ENCODE measurements at places on chromosomes 5 and 9.

DNA sequence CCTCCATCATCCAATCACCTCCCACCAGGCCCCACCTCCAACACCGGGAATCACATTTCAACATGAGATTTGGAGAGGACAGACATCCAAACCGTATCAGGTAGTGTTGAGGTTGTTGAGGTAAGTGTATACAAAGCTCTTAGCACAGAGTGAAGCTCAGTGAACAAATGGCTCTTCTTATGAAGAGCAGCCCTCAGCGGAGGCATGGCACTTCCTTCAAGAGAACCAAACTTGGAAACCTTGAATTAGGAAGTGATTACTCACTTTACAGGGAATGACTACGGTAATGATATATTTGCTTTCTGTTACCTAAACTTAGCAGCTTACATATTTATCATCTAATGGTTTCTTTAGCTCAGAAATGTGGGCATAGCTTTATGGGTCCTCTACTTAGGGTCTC is 92.8 kb downstream of the IQGAP2 start:
- no peak for DNase-seq

DNA sequence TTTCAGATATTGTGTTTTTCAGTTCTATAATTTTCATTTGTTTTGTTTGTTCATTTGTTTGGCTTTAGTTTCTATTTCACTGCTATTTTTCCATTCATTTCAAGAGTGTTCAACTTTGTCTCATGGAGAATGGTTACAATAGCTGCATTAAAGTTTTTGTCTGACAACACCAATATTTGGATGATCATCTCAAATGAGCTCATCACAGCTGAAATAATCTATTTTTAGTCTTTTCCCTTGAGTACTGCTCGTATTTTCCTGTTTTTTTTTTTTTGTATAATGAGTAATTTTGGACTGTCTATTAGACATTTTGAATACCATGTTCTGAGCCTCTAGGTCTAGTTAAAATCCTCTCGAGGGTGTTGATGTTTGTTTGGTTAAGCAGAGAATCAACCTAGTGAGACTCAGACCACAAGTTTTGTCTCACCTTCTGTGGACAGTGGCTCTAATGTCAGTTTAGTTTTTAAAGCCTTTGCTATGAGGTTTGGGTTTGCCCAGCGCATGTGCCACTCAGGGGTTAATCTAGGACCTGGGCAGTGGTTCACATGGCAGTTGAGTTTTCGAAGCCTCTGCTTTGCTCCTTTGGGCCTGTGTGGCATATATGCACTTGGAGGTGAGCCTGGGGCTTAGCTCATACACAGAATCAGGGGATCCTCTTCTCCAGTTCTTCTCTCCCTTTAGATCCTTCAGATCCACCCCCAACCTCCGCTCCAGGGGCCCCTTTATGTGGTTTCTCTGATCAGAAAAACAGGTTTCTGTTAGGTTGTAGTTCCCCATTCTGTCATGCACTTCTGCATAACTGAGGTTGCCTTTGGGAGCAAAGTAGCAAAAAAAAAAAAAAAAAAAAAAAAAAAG is 79.8 kb downstream of the ARSB start:
- peak; percentile 19 for DNase-seq

DNA sequence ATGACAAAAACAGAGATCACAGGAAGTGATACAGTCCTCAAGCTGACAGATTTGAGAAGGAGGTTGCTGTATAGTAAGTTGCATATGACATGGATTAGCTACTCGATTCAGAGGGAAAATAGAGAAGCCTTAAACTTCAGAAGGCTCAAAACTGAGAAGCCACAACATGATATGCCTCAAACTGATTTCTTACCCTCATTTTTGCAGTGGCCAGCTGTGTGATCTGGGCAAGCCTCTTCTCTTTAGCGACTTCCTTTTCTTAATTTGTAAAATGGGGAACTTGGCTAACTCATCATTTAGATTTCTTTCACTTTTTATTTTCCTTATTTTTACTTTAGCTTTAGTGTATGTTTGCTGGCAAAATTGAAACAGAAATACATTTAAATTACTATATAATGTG is 421.1 kb downstream of the KIF4B start:
- no peak for DNase-seq

DNA sequence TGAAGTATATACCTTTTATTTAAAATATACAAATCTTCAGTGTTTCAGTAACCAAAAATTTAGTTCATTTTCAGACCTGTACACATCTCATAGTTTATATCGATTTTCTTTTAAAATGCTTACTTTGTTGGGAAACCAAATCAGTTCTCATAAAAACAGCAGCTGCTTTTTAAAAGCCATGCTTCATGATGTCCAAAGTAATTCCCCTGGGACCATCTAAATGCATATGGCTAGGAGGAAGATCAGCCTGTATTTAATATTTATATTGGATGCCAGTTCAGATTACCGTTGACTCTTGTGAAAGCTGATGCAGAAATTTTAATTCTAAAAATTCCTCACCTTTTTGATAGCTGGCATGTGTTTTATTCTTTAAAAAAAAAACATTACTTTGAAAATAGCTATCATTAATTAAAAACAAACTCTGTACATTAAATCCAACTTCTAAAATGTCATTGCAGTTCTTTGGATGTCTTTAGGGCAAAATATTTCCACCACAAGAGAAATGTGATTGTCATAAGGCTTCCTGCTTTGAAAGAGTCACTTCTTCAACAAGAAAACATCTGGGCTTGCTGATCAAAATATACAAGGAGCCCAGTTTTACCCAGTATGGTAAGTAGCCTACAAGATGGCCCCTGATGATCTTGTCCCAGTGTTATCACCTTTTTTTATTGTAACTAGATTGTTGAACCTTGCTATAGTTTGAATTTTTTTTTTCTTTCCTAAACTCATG is 1242.9 kb upstream of the CDH6 start:
- no peak for DNase-seq

GRCh38 chr5:40571729-40572128 is 108.0 kb upstream of the PTGER4 start:
- no peak for DNase-seq

DNA sequence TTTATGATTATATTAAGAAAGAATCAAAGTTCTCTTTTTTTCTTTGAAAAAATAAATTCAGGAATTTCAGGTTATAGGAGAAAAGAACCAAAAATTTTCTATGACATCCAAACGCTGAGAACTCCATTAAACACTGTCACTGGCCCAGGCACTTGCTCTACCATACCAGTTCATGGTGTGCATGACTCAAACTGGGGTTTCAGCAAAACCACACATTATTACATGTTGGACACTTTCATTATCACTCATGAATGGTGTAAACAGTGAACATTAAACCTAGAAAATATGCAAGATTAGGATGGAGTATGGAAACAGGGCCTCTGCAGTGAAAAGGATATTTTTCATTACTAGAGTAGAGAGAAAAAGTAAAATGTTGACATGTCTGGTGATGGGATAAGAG is 369.9 kb upstream of the FAM174A start:
- DNase-seq, result no peak

DNA sequence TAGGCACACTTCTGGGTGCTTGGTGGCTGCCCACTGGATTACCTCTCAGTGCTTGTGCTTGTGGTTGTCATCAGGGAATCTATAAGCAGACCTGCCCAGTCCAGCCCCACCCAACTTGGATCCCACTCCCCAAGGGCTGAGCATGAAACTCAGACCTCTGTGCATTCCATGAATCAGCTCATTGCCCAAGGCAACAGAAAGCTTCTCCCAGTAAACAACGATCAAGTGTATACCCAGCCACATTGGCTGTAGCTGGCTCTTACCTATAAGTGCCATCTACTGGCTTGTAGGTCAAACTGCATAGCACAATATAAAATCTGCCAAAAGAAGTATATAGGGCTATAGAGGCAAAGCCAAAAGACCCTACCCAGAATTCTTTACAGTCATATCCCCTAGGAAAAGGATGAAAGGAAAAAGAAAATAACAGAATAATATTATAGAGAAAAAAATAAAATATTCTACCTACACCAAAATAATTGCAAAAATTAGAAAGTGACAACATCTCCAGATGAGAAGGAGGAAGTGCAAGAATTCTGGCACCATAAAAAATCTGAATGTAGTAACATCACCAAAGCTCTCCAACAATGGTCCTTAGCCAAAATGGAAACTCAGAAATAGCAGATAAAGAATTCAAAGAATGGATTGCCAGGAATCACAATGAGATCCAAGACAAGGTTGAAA is 321.0 kb upstream of the TRPC7 start:
- DNase-seq, result no peak
